ENCODE measurements at places on chromosomes 16 and 17.
A peak's percentile ranks its signal among the peaks of the same experiment; 100 is the strongest.

DNA sequence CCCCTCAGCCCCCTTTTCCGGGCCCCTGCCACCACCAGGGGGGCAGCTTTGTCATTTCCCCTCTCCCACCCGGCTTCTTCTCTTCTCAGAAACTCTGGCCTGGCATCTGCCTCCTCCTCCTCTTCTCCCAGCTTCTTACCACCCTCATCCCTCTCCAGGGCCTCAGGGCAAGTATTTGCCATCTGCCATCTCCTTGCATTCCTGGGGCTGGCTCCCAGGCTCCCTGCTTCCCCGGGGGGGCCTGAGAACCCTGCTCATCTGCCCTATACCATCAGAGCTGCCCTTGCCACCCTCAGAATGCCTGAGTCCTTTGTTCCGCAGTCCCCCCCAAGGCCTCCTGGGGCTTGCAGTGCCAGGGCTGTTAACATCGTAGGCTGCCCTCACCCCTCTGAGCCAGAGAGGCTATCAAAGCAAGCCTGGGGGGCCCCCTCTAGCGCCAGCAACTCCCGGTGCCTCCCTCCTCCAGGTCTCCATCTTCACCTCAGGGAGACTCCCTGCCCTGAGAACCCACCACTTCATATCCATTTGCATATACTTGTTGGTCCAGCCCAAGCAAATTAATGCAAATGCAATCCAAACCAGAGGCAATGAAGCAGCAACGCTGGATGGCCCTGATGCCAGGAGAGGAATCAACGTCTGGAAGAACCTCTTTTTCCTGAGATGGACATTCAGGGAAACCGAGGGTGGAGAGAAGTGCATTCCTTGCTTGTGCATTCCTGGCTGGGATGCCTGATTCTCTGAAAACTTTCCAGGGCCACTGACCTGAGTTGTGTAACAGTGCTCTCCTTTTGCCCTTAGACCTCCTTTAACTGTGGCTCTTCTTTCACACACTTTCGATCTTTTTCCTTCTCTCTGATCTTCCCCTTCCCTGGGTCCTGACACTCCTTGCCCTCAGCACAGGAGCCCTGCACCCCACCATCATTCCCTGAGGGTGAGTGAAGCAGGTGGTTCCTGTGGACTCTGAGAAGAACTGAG is 20.7 kb upstream of the SP2 start:
- H3K36me3 ChIP-seq = no peaks in the 10 kb centered on the region
- no peak overlapping the region for H3K27ac ChIP-seq
- peaks cover 6% of the 10 kb centered on the region for H3K4me1 ChIP-seq
- H3K4me3 ChIP-seq = no peak overlapping the region
- peaks cover 2% of the 10 kb centered on the region for H3K27me3 ChIP-seq

- H3K27ac ChIP-seq = no peak overlapping the region
- no peak overlapping the region for H3K4me3 ChIP-seq
- no peaks in the 10 kb centered on the region for H3K27me3 ChIP-seq
- H3K4me1 ChIP-seq = peaks cover 5% of the 10 kb centered on the region
Measured at GRCh38 chr17:57114085-57114673, 29.1 kb downstream of the AKAP1 start.

DNA sequence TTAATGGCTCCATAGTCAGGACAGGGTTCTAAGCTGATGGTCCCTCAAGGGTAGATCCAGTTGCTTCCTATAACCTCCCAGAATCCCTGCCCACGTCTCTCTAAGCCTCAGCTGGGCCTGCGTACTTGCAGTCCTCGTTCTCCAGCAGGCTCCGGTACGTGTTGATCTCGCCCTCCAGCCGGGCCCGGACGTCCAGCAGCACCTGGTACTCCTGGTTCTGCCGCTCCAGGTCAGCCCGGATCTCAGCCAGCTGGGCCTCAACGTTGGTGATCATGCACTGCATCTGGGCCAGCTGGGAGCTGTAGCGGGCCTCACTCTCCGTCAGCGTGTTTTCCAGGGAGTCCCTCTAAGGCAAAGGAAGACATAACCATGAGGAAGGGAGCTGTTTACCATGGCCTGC is 4.5 kb downstream of the KRT32 start:
- H3K36me3 ChIP-seq = no peaks in the 10 kb centered on the region
- no peak for DNase-seq
- no peak overlapping the region for H3K27ac ChIP-seq
- no peaks in the 10 kb centered on the region for H3K27me3 ChIP-seq
- H3K4me1 ChIP-seq = no peaks in the 10 kb centered on the region

- DNase-seq = no peak
- H3K4me3 ChIP-seq = no peak overlapping the region
- H3K36me3 ChIP-seq = no peaks in the 10 kb centered on the region
- peaks cover 3% of the 10 kb centered on the region for H3K4me1 ChIP-seq
- no peak overlapping the region for H3K27ac ChIP-seq
Measured at GRCh38 chr16:78211946-78212345, 112.5 kb downstream of the WWOX start.

DNA sequence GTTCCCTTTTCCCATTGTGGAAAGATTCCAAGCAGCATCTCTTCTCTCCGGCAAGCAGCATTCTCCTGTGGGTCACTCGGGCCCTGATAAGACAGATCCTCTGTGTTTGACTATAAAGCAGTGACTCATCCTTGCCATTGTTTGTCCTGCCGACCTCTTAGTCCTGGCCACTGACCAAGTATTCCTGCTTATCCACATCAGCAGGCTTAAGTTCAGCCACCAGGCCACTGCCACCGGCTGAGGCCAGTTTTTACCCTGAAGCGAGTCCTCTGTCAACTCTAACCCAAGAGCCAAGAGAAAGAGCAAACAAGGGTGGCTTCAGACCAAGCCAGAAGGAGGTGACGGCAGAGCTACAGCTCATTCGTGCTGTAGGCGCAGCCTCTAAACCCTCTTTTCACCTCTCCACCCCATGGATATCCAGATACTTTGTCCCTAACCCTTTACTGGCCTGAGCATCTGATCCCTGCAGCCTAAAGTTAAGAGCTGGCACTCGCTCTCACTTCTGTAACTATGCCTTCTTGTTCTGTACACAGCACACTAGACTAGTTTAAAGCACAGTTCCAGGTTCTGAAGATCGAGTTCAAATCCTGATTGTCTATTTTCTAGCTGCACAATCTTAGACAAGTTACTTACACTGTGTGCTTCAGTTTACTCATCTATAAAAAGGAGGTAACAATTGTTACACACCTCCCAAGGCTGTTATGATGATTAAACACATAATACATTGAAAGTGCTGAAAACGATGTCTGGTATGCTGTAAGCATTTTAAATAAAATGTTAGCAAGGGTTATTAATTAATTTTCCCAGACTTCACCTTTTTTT is 31.0 kb downstream of the SOX9 start:
- H3K36me3 ChIP-seq = no peaks in the 10 kb centered on the region
- peak overlapping the region; percentile 23 for H3K27ac ChIP-seq
- no peaks in the 10 kb centered on the region for H3K27me3 ChIP-seq
- no peak for DNase-seq

DNA sequence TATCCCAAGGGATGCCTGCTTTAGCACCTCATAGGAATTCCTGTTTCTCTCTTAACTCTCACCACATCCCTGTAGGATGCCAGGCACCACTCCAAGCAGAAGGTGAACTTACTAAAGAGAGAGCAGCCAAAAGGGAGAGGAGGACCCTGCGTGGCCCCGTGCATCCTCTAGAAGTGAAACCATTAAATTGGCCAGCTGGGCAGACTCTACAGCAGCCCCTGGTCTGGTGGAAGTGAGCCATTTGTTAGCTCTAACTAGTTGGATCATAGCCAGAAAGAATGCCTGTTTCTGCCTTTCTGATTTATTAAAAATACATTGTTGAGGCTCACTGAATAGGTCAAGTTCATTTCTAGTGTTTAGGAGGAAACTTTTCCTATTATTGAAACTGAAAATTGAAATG is 22.3 kb downstream of the TMEM11 start:
- H3K36me3 ChIP-seq = no peaks in the 10 kb centered on the region
- no peaks in the 10 kb centered on the region for H3K4me1 ChIP-seq
- no peak overlapping the region for H3K27ac ChIP-seq
- no peaks in the 10 kb centered on the region for H3K27me3 ChIP-seq
- DNase-seq = no peak
- H3K4me3 ChIP-seq = no peak overlapping the region

- no peaks in the 10 kb centered on the region for H3K4me1 ChIP-seq
- H3K27ac ChIP-seq = no peak overlapping the region
- H3K36me3 ChIP-seq = no peaks in the 10 kb centered on the region
Measured at GRCh38 chr17:43482103-43483012, 1.4 kb upstream of the DHX8 start.

DNA sequence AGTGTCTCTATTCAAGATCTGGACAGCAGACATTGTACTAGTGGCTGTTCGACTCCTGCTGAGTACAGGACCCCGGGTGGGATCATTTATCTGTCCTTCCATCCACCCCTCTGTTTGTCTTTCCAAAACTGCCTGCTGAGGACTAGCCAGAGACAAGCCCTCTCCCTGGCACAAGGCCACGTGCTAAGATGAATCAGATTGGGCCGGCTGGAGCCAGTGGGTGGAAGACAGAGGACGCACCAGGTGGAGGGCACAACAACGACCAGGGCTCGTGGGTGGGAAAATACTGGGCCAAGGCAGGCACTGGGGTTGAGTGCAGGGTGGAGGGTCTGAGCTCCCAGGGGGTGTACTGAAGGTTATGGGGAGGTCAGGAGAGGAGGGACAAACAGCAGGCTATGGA is 1.4 kb upstream of the CA7 start:
- no peaks in the 10 kb centered on the region for H3K36me3 ChIP-seq
- H3K4me1 ChIP-seq = 0 out of 2 replicates have a peak, but pooled peaks cover 3% of the 10 kb centered on the region
- H3K4me3 ChIP-seq = no peak overlapping the region
- no peak overlapping the region for H3K27ac ChIP-seq
- H3K27me3 ChIP-seq = peaks cover 20% of the 10 kb centered on the region
- no peak for DNase-seq

- no peaks in the 10 kb centered on the region for H3K36me3 ChIP-seq
- H3K27ac ChIP-seq = no peak overlapping the region
- no peak overlapping the region for H3K4me3 ChIP-seq
- no peak for DNase-seq
- no peaks in the 10 kb centered on the region for H3K27me3 ChIP-seq
Measured at GRCh38 chr17:48148854-48149786, 41.6 kb downstream of the SNX11 start.

DNA sequence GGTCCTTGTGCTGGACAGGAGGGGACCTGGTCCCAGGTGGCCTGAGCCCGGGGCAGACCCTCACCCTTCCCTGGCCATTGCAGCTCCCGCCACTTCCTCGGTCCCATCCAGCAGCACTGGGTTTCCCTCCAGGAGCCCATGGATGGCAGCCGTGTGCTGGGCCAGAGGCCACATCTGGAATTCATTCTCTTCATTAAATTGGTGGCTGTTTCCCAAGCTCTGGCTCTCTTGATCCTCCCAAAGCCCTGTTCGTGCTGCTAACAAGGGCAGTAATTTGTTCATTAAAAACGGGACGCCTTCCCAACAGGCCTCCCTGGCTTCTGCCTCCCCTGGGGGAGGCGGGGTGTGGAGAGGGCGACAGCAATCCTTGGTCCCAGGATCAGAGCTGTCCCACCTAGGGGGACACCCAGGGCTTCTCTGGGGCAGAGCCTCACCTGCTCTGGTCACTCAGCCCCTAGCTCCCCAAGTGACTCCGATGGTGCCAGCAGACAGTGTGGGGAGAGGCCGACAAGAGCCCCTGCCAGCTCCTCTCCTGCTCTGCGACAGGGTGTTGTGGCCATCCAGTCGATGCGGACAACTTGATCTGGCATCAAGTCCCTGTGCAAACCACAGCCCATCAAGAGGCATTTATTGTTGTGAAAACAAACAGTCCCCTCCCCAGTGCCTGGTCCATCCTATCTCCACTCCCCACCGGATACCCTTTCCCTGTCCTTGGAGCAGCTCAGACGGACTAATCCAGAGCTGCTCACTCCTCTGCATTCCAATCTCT is 44.0 kb downstream of the SDK2 start:
- DNase-seq = no peak
- no peaks in the 10 kb centered on the region for H3K4me1 ChIP-seq
- H3K4me3 ChIP-seq = no peak overlapping the region
- no peak overlapping the region for H3K27ac ChIP-seq
- no peaks in the 10 kb centered on the region for H3K36me3 ChIP-seq

- no peak overlapping the region for H3K4me3 ChIP-seq
- no peak overlapping the region for H3K27ac ChIP-seq
- no peaks in the 10 kb centered on the region for H3K36me3 ChIP-seq
- H3K27me3 ChIP-seq = no peaks in the 10 kb centered on the region
- no peak for DNase-seq
Measured at GRCh38 chr16:26295625-26296304, 604.0 kb downstream of the HS3ST4 start.

DNA sequence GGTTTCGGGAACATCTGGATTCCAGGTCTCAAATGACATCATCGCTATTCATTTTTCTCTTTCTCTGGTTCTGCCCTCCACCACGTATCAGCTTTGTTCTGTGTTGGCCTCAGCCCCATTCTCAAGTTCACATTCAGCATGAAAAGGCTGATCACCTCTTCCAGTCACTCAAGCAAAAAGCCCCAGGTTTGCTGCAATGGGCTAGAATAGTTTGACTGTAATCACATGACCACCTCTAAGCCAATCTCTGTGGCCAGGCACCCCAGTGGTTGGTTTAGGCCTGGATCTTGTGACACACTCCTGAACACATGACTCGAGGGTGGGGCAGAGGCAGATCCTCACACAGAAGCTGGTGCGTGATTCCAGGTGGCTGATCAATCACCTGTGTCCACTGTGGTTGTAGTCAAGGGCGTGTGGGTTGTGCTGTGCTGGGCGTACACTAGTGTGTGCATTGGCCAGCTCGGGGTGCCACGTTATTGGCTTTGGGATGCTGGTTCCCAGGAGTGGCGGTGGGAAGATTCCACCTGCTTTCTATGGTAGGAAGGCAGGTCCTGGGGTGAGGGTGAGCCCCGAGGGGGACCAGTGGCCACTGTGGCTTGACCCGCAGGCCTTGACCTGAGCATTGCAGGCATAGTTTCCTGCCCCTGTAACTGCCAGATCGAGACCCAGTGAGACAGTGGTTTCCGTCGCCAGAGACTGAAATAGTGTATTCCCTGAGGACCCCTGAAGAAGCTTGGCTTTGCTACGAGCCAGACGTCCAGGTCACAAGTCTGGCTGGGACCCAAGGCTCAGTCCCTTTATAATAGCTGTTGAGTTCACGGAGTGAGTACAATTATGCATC is 12.0 kb downstream of the EEF2K start:
- no peaks in the 10 kb centered on the region for H3K4me1 ChIP-seq
- H3K27ac ChIP-seq = no peak overlapping the region
- DNase-seq = no peak
- H3K36me3 ChIP-seq = no peaks in the 10 kb centered on the region

GRCh38 chr17:56636265-56636664 is 42.8 kb downstream of the NOG start:
- H3K27me3 ChIP-seq = no peaks in the 10 kb centered on the region
- H3K27ac ChIP-seq = no peak overlapping the region
- DNase-seq = no peak

GRCh38 chr16:63735456-63735855 is 1386.4 kb downstream of the CDH11 start:
- H3K27me3 ChIP-seq = no peaks in the 10 kb centered on the region
- H3K36me3 ChIP-seq = no peaks in the 10 kb centered on the region
- no peak overlapping the region for H3K4me3 ChIP-seq
- no peak overlapping the region for H3K27ac ChIP-seq
- H3K4me1 ChIP-seq = no peaks in the 10 kb centered on the region

DNA sequence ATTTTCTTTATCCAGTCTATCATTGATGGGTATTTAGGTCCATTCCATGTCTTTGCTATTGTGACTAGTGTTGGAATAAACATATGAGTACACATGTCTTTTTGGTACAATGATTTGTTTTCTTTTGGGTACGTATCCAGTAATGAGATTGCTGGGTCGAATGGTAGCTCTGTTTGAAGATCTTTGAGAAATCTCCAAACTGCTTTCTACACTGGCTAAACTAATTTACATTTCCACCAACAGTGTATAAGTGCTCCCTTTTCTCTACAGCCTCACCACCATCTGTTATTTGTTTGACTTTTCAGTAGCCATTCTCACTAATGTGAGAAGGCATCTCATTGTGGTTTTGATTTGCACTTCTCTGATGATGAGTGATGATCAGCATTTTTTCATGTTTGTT is 103.7 kb downstream of the GOSR1 start:
- H3K4me1 ChIP-seq = no peaks in the 10 kb centered on the region
- no peak for DNase-seq
- no peaks in the 10 kb centered on the region for H3K36me3 ChIP-seq
- H3K27me3 ChIP-seq = no peaks in the 10 kb centered on the region
